Activated naive CD8-positive, alpha-beta T cell treated with anti-CD3 and anti-CD28 coated beads for 36 hours (primary cell): ENCODE measurements at places on chromosomes 2 and 18. TPM values are rescaled to one million over a fixed set of nuclear protein-coding genes. Genes with fewer than 3 reads are reported as not detected.
A peak's percentile ranks its signal among the peaks of the same experiment; 100 is the strongest.

Gene TAF4B
- 20.6 TPM for total RNA-seq

- no peak for DNase-seq
Observed at GRCh38 chr2:39913648-39914461, 134.8 kb upstream of the THUMPD2 start.

DNA sequence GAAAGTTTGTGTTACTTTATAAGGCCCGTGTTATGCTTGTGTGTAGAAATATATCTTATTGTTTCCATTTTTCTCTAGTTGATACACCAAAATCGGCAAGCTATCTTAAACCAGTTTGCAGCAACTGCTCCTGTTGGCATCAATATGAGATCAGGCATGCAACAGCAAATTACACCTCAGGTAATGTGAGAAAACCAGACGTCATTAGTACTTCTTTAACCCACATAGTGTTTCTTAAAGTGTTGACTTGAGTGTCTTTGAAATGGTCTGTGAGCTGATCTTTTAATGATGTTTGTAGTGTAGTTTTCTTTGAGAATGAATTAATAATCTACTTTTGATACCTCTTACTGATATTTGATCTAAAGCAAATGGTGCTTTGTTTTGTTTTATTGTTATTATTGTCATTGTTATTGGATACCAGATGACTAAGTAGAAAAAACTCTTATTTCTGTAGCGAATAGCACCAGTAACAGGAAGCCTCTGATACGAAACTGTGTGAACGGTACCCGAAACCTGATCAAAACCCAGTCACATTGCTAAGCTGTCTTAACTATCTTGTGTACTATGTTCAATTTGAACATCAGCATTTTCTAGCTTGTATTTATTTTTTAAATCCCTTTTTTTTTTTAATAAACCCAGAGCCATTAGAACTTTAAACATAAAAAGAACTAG is 53.7 kb downstream of the PTRHD1 start:
- no peak for DNase-seq

DNA sequence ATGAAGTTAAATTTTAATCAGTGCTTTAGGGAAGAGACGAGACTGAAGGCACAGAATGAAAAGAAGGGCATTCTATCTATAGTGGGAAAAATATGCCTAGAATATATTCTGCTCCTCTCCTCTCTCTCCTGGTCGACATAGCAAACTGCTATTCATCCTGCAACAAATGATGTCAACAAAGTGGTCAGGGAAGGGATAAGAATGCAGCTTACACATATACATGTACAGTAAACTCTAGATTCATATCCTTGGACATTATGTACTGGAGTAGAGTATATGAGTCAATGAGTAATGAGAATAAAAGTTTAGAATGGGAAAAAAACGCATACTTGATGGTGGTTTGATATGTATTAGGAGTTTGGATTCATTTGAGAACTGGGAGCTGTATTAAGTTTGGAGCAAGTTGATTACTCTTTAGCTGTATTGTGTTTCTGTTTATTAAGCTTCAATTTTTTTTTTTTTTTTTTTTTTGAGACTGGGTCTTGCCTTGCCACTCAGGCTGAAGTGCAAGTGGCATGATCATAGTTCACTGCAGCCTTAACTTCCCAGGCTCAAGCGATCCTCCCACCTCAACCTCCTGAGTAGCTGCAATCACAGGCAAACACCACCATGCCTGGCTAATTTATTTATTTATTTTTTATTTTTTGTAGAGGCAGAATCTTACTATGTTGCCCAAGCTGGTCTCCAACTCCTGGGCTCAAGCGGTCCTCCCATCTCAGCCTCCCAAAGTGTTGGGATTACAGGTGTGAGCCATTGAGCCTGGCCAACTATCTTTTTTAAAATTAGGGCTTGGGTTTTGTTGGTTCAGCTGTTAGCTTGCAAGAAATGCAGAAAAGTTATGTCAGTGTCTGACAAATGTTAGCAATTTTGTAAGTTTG is 53.8 kb downstream of the STAT1 start:
- no peak for DNase-seq

Gene ACTR2
- 299 TPM for total RNA-seq

DNA sequence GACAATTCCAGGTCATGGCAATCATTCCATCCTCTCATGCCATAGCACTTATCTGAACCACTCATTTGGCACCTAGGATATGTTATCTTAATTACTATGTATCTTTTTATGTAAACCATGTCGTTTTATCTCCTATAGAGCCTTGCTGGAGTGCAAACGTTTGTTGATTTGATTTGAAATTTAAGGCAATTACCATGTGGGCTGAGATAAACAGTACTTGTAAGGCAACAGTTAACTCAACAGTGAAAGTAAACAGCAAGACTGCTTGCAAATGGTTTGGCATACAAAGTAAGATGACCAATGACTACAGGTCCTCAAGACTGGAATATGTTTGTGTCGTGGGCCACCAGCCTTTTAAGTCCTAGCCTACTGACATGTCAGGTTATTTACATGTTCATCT is 133.7 kb upstream of the ZFP36L2 start:
- no peak for DNase-seq

DNA sequence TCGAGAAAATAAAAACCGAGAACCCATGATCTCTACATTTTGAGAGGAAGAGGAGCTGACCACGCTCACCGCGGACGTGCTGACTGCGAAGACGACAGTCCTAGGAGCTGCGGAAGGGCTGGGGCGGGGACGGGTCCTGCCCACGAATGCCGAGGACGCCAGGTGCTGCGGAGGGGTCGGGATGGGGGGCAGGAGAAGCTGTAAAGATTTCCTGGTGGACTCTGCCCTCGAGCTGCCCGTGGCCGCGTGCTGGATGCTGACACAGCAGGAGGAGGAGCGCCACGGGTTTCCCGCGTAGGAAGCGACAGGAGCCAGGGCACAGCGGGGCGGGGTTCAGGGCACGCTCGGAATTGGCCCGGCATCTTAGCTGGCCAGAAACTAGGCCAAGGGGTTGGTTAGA is 22.2 kb downstream of the ZSCAN30 start:
- no peak for DNase-seq

DNA sequence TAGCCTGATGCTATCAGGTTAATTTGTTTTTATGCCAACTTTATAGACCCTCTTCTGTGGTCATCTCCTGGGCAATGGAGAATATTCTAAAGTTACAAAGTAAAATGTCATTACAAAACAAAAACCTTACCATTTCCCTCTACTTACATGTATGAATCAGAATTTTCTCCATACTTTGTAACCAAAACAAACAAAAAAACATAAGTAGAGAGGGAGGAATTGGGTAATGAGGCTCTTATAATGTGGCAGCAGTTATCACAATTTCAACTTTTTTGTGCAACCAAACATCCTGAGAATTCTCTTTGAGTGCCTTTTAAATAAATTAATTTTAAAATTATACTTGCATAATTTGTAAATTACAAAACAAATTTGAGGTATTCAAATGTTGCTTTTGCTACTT is 332.8 kb downstream of the TXNL1 start:
- no peak for DNase-seq

DNA sequence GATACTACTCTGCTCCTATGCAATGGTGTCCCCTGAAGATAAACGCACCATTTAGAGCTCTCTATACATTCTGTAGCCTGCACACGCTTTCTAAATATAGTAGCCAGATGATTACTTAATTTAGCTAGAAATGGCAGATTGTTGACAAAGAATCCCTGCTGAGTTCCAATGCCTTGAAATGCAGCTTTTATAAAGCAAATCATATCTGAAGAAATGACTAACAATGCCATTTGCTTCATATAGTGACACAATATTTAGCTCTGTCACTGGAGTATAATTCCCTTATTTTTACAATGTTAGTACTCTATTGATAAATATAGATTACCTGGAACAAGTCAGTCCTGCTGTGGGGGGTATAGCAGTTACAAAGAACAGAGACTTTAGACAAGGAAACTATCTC is 166.2 kb downstream of the CDCA7 start:
- no peak for DNase-seq

Gene PIEZO2
- not detected for total RNA-seq

- no peak for DNase-seq
Observed at GRCh38 chr2:71672826-71673795, 219.8 kb downstream of the DYSF start.

- no peak for DNase-seq
Observed at GRCh38 chr2:21258082-21258481, 134.3 kb downstream of the TDRD15 start.

DNA sequence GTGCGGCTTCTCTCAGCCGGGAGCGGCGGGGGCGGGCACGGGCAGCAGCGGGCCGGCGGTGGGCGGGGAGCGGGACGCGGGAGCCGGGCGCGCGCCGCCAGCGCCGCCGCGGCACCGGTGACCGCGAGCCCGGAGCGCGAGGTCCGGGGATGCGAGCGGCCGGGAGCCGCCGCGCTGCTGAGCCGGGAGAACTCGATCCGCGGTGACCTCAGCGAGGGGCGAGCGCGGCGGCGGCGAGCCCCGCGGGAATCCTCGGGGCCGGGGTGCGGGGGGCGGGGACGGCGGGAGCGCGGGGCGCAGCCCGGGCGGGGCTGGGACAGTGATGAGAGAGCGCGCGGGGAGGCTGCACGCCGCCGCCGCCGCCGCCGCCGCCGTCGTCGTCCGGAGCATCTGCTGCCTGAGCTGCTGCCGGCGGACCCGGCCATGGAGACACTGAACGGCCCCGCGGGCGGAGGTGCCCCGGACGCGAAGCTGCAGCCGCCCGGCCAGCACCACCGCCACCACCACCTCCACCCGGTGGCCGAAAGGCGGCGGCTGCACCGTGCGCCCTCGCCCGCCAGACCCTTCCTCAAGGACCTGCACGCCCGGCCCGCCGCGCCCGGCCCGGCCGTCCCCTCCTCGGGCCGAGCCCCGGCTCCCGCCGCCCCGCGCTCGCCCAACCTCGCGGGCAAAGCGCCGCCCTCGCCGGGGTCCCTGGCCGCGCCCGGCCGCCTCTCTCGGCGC is at the start of gene MTCL1:
Gene MTCL1, plus strand, starts transcription at position 319 of the 723 bp plus-strand sequence. Its CDS starts 105 bp downstream, at position 424.
- peak; percentile 48 for DNase-seq

Gene KIF5C
- total RNA-seq, result 15.3 TPM

- no peak for DNase-seq
Observed at GRCh38 chr2:174195253-174195652, 53.1 kb downstream of the OLA1 start.

DNA sequence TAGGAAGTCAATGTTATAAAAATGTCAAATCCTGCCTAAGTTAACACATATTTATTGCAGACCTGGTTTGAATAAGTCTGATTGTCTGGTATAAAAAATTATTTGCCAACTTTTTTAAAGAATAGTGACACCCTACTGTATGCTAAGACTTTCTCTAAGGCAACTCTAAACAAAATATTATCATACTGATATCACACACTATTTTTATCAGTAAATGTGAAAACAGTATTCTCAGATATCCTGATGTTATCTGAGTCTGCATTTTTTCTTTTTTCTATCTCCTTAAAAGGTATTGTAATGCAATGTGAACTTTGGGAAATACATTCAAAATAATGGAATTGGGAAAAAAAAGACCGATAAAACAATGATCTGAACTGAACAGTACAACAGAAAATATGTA is 127.1 kb downstream of the DOCK10 start:
- DNase-seq, result no peak

- DNase-seq, result no peak
Observed at GRCh38 chr2:84674586-84674985, 158.3 kb downstream of the DNAH6 start.

- DNase-seq, result no peak
Observed at GRCh38 chr2:75787532-75788132, 76.9 kb upstream of the GCFC2 start.

GRCh38 chr2:122390406-122390805 is 635.0 kb downstream of the TSN start:
- no peak for DNase-seq

Gene NRBP1
- 57.0 TPM for total RNA-seq

DNA sequence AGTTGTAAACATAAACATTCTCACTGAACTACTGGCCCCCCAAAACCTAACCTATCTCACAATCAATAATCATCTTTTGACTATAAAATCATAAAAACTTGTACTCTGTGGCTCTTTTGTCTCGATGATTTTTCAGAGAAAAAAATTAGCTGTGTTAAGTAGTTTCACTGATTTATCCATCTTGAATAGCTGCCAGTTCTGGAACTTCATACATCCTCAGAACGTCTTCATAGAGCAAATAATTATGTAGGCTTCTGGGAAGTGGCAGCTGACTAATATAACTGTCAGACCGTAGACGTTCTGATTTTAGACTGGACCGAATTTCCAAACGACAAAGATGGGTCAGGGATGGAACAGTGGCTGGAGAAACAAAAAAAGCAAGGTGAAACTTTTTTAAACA is 97.3 kb upstream of the CHAC2 start:
- no peak for DNase-seq

- peak; percentile 9 for DNase-seq
Observed at GRCh38 chr2:45342-46130, 769 bp downstream of the FAM110C start.

DNA sequence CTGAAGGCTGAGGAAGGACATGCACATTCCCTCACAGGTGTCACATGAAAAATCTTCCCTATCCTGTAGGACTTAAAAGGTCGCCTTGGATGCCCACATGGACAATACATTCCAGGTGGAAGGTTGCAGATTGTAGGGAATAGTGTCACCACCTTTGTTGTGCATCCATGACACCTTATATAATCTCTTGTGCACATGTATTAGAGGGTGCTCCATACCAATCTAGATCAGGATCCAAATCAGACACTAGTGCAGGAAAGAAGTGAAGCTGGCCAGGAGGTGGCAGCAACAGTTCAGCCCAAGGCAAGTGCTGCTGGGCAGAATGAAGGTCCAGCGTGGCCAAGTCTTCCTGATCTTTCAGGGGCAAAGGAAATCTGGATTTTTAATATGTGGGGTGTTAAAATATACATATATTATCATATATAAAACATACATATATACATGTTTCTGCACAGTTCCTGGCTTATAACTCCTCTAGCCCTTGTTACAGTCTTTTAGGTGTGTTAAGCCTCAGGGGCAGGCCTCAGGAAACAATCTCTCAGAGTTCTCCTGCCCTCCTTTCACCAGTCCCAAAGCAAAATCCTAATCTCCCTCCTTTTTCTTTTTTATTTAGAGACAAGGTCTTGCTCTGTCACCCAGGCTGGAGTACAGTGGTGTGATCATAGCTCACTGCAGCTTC is 16.6 kb downstream of the NIF3L1 start:
- peak; percentile 30 for DNase-seq

- no peak for DNase-seq
Observed at GRCh38 chr2:174330945-174331594, 3.7 kb upstream of the SP9 start.

- no peak for DNase-seq
Observed at GRCh38 chr2:180202467-180202951, 195.4 kb upstream of the CWC22 start.

Gene CREG2
- not detected for total RNA-seq

Gene CNTNAP5
- total RNA-seq, result not detected

- no peak for DNase-seq
Observed at GRCh38 chr18:46310258-46310657, 206.1 kb downstream of the HAUS1 start.

DNA sequence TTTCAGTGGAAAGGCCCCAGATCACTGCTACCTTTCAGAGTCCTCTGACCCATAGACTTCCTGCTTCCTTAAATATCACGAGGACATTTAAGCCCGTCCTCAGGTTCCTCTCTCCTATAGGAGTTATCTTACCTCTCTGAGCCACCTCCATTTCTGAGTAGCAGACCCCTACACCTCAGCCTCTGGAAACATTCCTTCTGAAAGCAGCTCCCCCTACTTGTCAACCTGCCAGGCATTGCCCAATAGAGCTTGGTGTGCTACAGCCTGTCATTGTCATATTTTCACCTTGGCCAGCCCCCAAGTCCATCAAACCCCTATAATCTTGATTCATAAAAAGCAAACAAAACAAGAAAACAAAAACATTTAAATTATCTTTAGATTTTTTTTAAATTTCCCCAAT is 717.9 kb upstream of the SLC8A1 start:
- no peak for DNase-seq

Gene TBR1
- total RNA-seq, result not detected

GRCh38 chr2:17969661-17970060 is 91.2 kb downstream of the KCNS3 start:
- DNase-seq, result no peak
